ENCODE measurements at places on chromosomes 7 and 10.

- no peak for DNase-seq
Measured at GRCh38 chr10:74593470-74593869, 232.9 kb upstream of the KAT6B start.

DNA sequence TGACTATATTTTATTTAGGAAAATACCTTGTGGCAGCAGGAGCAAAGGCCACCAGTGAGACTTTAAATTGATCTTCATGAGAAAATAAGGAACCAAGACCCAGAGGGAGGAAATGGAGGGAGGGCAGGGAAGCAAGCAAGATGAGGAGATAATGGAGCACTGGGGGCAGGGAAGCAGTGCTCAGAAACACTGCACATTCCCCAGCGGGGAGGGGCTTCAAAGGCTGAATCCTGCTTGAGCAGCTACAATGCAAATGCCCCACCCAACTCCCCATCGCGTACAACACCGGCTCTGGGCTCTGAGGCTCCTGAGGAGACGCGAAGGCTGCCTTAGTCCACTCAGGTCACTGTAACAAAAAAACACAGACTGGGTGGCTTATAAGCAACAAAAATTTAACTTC is 503.8 kb downstream of the GRID1 start:
- DNase-seq, result no peak

DNA sequence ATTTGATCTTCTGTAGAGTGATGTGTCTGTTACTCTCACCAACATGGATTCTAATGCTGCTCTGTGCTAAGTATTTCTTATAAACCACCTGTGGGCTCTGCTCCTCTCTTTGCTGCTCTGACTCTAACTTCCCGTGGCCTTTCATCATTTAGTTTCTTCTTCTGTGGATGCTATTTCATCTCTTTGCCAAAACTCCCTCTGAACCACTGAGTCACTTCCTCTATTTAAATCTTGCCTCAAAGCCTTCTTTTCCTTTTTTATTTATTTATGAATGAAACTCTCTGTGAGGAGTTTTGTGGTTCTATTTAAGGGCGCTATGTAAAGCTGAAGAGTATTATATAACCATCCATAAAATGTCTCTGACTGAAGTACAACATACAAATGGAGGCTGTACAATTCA is 538.5 kb downstream of the SUGCT start:
- DNase-seq, result no peak

DNA sequence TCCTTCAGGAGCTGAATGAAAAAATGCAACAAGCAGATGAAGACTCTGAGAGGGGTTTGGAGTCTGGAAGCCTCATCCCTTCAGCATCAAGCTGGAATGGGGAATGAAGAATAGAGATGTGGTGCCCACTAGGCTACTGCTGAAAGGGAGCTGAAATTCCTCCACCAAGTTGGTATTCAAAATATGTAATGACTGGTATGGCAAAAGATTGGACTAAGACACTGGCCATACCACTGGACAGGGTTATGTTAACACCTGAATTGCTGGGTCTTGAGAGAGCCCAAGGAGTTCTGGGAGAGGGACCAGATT is 5.4 kb downstream of the IFIT2 start:
- no peak for DNase-seq

DNA sequence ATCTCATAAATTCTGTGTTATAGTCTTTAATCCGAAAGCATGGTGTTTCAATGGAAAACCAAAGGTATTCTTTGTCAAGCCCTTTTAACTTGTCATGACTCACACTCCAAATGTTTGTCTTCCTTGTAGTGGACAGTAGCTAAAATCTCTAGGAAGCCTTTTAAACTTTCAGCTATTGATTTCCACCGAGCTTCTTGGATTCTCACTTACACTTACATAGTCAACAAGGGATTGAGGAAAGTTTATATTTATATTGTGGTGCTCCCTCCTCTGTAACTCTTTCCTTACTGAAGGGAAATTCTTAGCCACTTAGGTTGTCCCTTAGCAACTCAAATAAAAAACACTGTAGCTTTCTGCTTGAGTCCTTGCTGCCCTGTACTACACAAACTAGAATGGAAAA is 31.2 kb upstream of the GPR37 start:
- no peak for DNase-seq

GRCh38 chr10:102407425-102408130 is 11.0 kb downstream of the PSD start:
- DNase-seq, result no peak

GRCh38 chr7:3897430-3898372 is 596.6 kb downstream of the SDK1 start:
- peak; percentile 37 for DNase-seq

- no peak for DNase-seq
Measured at GRCh38 chr10:43585981-43586729, 11.7 kb upstream of the ZNF239 start.

DNA sequence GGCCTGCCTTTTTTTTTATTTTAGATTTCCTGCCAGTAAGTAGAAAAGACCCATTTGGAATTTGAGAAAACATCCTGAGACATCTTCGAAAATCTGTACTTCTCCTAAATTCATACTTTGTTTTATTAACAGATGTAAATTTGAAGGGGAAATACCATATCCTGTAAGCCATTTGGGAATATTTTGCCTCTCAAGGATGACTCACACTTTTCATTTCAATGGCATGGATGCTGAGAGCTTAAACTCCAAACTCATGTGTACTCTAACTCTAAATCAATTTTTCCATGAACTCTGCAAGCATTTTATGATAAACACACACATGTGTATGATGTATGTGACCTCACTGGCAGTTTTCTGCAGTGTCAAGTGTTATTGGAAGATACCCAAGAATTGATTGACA is 89.0 kb downstream of the SEMA3A start:
- DNase-seq, result no peak

GRCh38 chr7:148436135-148436534 is 154.4 kb upstream of the C7orf33 start:
- DNase-seq, result no peak

- DNase-seq, result no peak
Measured at GRCh38 chr7:77538281-77539212, 1.5 kb downstream of the PTPN12 start.

- no peak for DNase-seq
Measured at GRCh38 chr10:79275431-79275851, 71.8 kb upstream of the PPIF start.

GRCh38 chr7:140084142-140084655 is 21.4 kb upstream of the PARP12 start:
- DNase-seq, result no peak

- no peak for DNase-seq
Measured at GRCh38 chr10:61822781-61823230, 78.7 kb upstream of the ARID5B start.

- DNase-seq, result no peak
Measured at GRCh38 chr7:144910411-144910810, 74.6 kb upstream of the TPK1 start.

- no peak for DNase-seq
Measured at GRCh38 chr10:78980815-78981214, 88.0 kb upstream of the ZMIZ1 start.

GRCh38 chr7:21305455-21306235 is 122.2 kb upstream of the SP4 start:
- peak; percentile 29 for DNase-seq

DNA sequence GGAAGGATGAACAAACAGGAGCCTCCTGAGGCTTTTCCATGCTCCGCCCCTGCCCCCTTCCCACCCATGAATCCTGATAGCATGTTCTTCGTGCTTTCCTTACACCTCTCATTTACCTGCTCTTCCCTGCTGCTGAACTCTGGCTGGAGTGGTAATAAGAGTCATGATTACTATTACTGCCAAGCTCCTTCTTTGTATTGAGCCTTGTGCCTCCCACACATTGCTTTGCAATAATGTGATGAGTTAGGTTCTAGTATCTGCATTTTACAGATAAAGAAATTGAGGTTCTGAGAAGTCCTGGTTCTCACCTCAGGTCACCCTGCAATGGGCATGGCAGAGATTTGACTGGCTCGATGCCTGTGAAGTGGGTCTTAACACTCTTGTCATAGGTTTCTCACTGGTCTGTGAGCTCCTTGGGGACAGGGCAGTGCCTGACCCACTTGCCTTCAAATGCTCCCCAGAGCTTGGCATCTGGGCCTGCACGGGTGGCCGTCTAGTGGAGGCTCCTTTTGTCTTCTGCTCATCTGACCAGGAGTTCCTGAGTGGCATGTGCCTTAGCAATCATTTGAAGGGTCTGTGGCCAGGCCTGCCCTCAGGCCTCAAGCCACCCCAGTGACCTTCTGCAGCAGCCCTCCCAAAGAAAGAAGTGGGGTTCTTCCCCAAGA is 309.2 kb upstream of the ZMIZ1 start:
- no peak for DNase-seq

- DNase-seq, result no peak
Measured at GRCh38 chr7:93566876-93567275, 7.6 kb downstream of the CALCR start.

- no peak for DNase-seq
Measured at GRCh38 chr10:96743988-96744585, 23.8 kb upstream of the PIK3AP1 start.

GRCh38 chr10:25768167-25768566 is 165.9 kb upstream of the MYO3A start:
- DNase-seq, result no peak

DNA sequence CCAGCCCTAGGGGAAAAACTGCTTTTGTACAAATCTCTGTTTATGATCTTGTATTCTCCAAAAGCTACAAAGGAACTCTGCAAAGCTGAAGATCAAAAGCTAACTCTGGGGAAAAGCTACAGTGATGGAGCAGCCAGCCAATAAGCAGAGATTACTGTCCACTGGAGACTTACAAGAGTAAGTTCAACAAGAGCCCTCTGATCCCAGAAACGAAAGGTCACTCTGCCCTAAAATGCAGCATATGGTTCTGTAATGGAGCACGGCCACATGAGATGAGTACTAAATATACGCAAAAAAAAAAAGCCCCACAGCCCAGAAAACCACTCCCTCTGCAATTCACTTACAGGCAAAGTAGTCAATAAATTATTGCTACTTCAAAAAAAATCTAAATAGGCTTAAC is 60.1 kb downstream of the ERCC6 start:
- DNase-seq, result no peak

- DNase-seq, result no peak
Measured at GRCh38 chr10:77680065-77680464, 42.5 kb upstream of the KCNMA1 start.

DNA sequence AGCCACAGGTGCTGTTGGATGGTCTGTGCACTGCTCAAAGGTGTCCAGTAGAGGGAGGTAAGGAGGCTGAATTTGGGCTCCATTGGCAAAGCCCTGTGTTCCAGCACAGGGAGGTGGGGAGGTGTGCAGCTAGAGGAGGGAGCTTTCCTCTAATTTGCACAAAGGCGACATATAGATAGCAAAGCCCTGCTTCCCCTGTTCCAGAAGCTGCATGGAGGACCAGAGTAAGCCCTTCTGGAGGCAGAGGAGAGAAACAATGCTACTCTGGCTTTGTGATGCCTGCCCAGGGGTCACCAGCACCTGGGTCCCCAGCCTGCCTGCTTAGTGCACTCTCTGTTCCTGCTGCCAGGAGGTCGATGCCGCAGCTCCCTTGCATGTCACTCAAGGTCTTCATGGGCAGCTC is 3.4 kb upstream of the ARHGAP22 start:
- peak; percentile 60 for DNase-seq

GRCh38 chr10:50620899-50621298 is 2.9 kb downstream of the SGMS1 start:
- DNase-seq, result no peak

GRCh38 chr7:22480523-22481075 is 19.4 kb downstream of the STEAP1B start:
- DNase-seq, result no peak

DNA sequence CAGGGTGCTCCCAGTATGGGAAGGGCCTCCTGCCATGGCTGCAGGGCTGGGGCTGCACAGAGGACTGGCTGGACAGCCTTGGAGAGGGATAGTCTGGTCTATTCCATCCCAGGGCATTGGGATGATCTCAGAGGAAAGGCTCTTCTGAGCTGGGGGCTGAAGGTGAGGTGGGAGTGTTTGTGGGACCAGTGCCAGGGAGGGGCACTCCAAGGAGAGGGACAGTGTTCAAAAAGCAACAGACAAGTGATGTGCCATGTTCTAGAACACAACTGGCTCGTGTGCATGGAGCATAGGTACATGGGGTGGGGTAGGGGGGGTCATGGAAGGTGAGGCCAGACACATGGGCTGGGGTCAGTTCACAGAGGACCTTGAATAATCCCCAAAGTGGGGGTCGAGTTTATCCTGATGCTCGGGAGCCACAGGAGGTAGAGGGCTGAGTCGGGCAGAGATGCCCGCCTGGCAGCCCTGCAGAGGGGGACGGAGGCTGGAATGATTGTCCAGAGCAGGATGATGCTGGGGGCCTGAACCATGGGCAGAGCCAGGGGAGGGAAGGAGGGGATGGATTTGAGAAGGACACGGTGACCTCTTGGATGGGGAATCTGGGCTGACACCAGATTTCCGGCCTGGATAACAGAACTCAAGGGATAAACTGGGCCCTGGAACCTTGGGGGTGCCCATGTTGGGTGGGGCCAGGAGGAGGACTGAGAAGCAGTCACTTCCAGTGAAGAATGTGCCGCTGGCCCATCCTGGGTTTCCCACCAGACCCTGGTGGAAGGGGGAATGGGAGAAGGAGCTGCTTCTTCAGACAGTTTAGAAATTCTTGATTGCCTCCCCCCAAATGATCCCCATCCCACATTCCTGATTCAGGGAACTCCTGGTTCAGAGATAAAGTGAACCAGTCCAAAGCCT is 50.4 kb downstream of the NEURL1 start:
- DNase-seq, result no peak

DNA sequence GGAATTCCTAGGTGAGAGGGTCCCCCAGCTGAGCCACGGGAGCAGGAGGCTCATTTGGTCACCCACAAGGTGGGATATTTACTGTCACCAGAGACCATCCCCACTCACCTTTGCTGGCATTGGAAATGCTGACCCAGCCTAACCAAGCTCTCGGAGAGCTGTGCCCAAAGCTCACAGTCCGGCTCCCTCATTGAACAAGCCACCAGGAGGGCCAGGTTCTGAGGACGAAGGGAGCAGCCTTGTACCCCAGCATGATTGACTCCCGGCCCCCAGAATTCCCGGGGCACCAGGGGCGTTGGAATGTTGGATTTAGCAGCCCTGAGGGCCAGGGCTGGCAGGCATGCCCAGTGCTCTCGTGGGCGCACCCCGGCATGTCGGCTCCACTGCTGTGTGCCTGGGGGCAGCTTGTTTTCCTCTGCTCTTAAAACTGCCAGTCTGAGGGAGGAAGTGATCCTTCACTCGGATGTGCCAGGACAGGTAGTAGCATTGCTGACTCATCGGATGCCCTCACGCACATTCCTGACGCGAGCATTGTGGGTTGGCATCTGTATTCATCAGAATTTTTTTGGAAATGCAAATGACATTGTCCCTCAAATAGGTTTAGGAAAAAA is 23.3 kb downstream of the CLIP2 start:
- DNase-seq, result peak; percentile 26

DNA sequence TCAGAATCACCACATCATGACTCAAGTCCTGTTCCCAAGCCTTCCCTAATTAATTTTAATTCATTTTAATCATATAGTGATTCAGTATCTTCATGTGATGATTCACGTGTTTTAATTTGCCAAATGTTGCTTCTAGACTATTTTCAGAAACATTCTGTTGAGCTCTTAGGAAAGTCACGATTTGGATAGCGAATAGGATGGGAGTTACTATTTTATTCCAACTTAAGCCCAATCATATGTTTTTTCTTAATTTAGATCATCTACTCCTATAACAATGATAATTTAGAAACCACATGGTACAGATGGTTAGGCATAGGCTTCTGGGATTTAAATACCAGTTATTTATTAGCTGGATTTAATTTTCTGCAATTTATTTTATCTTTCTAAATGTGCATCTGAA is 49.1 kb downstream of the RAPGEF5 start:
- no peak for DNase-seq
